ENCODE measurements at places on chromosomes 12 and 14.

GRCh38 chr14:63237791-63238190 lies 33.5 kb downstream of the RHOJ start:
- DNase-seq, result no peak

GRCh38 chr12:86659985-86660384 lies 403.8 kb upstream of the MGAT4C start:
- no peak for DNase-seq

DNA sequence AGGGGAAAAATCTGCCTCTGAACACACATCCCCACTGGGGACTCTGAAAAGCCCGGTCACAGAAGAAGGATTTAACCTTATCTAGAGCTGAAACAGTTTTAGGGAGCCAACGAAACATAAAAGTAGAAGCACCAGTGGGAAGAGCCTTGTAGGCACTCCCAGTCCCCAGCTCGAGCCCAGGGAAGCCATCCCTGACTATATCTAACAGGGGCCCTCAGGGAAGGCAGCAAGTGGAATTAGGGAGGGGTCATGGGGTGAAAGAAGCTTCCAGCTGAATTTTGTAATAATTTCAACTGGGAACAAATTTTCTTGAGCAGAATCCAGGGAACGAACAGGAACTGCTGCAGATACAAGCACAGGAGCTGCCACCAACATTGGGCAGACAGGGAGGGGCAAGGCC lies 127.8 kb downstream of the BMP4 start:
- DNase-seq, result no peak

GRCh38 chr12:107983756-107984472 lies 145.2 kb upstream of the WSCD2 start:
- no peak for DNase-seq

- no peak for DNase-seq
Measured at GRCh38 chr12:30457621-30458289, 237.9 kb downstream of the IPO8 start.

DNA sequence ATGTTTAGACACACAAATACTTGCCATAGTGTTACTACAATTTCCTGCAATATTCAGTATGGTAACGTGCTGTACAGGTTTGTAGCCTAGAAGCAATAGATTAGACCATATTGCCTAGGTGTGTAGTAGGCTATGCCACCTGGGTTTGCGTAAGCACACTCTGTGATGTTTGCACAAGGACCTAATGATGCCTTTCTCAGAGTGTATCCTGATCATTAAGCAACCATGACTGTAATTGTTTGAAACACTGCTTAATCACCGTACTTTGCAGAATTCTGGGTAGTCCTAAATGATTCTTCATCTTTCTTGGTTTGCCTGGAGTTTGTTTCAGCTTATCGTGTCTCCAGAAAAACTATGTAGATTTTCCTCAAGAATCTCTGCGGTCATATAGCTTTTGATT lies 11.2 kb upstream of the TCP11L2 start:
- no peak for DNase-seq

DNA sequence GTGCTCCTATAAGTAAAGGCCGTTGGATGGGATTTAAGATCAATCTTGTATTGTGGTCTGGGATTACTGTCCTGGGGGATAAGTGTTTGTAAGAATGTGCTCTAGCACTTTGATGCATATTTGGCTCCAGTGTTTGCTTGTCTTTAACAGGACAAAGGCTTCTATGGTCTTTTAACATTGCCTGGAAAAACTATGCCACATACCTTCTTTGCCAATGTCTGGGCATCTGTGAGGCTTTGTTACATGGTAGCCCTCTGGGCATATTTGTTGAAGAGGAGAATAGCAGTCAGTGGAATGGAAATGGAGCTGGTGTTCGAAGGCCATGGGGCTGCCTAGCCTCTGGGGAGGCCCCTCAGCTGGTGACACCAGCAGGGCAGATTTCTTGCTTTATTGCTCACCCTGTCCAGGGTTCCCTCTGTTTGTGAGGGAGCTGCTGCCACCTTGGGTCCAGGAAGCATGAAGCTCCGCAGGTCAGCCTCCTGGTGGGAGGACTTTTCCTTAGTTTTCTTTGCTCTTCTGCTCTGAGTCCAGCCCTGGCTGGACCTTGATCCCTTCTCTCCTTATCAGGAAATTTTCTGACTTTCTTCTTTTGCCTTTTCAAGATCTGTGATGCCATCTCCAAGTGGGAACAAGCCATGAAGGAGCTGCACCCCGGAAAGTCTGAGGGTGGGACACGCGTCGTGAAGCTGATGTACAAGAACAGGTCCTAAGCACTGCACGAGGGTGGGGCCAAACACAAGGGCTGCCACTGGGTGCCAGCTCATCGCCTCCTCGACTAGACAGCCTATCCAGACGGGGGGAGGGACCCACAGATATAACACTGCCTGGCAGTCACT lies 19.5 kb downstream of the PIGH start:
- DNase-seq, result no peak

- DNase-seq, result no peak
Measured at GRCh38 chr12:123498126-123498825, 35.2 kb downstream of the RILPL1 start.

- DNase-seq, result peak; percentile 0
Measured at GRCh38 chr14:22319526-22320361, 269.3 kb downstream of the DAD1 start.

DNA sequence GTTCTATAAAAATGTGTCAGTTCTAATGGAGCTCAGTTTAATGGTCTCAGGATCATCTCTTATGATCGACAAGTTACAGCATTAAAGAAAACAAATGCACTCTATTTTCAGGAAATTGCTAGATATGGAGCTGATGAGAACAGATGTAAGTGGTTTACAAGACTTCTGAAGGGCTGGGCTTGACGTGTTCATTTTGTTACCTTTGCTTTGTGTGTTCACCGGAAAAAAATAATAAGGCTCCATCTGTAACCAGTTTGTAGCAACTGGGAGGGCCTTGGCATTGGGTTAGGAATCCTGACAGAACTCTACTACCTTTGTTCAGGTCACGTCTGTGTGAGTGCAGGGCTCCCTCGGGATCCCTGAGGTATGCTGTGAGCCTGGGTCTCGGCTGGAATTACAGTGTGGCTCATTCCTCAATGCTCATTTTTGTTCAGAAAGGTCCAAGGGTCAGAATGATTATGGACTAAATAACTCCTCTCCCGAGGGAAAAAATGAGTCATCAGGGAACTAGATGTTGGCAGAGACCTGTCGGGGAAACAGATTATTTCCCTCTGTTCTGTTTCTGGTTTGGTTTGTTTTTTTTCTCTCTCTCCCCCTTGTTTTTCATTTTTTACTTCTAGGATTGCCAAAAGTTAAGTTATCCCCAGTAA lies 158.0 kb downstream of the SLC5A8 start:
- no peak for DNase-seq

GRCh38 chr12:128786741-128787391 lies 36.9 kb downstream of the SLC15A4 start:
- DNase-seq, result no peak

GRCh38 chr14:21781543-21781942 lies 107.9 kb upstream of the OR4E1 start:
- no peak for DNase-seq

- DNase-seq, result no peak
Measured at GRCh38 chr14:81716953-81717352, 183.3 kb upstream of the SEL1L start.
